ENCODE measurements at places on chromosomes 11 and 22.

DNA sequence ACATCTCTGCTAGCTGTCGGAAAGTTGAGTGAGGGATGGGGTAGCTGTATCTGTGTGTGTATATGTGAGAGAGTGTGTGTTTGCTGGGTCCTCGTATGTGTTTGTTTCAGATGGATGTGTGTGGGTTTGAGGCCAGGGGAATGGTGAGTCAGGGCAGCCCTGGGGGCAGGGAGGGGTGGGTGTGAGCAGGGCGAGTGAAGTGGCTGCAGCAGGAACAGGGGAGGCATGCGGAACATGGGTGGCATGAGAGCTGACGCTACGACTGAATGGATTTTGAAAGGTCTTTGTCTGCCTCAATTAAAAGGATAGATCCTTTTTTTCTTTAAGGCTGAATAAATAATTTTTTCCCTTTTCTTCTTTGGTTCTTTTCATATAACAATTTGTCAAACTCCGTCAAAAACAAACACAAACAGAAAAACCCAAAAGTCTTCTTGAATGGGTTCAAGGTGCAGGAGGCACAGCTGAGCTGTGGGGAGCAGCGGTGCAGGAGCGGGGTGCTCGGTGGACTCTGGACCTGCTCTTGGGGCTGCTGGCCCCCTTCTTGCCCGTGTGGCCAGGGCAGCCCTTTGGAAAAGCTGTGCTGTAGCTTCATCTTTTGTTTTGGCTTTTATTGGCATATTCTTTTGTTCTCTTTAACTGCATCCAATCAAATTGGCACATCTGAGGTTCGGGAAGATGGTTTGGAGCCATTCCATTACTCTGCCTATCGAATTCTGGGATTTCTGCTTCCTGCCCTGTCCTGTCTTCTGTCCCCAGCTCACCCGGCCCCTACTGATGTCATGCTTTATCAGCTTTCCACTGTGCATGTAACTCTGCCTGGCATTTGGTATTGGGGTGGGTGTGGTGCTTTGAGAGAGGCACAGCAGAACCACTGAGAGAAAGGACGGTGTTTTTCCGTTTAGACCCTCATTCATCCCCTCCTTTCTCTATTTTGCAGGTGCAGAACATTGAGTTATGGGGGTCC is 80.1 kb downstream of the ADAMTS15 start:
- DNase-seq, result no peak

DNA sequence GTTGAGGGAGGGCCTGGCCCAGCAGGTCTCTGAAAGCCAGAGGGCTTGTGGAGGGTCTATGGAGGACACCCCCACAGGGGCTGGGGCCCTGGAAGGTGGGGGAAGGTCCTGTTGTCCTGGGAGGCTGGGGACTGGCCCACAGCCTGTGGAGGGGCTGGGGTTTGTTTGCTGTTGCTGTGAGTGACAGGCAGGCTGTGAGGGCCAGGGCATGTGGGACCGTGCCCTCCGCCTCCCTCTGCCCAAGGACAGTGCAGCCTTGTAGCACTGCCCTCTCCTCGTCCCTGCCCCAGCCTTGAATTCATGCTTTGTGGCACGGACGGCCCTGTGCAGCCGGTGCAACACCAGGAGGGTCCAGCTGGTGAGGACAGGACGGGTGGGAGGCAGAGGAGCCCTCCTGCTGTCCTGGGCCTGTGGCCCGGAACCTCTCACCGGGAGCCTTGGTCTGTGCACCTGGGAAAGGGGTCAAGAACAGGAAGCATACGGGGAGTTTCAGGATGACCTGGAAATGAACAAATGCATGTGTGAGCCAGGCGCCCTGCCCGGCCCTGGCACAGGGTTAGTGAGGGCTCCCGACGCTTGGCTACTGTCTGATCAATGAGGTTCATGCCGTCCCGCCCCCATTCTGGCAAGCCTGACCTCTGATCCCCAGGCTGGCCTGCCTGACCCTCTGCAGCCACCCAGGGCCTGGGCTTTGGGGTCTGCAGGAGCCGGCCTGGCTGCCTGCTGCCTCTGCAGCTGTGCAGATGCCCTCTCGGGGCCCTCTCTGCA is 37.4 kb upstream of the PRODH start:
- DNase-seq, result no peak

DNA sequence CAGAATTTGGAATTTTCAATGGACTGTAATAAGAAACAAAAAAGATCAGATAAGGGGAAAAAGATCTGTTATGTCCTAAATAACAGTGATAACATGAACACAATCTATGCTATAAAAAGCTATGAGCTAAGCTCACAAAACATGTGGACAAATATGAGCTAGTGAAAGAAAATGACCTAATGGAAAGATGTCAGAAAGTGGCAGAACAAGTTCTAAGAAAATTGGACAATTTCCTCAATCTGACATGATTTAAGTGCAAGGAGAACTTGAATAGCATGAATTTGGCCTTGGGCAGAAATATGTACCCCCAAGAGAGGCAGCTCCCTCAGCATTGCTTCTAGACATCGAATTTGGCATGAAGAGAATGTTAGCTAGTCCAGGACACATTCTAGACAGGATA is 212.0 kb upstream of the PGR start:
- peak; percentile 91 for DNase-seq

DNA sequence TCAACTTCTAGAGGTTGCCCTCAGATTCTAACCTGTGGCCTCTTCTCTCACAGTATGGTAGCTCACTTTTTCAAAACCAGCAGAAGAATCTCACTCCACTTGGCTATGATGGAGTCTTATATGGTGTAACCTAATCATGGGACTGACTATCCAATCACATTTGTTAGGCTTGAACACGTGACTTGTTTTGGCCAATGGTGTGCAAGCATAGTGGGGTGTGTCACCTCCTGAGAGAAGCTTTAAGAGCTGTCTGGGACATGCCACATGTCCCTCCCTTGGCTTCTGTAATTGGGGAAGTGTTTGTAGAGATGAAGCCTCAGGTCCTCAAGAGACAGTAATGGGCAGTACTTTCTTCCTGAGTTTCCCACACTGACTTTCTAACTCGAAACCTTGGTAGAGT is 12.8 kb upstream of the SMIM38 start:
- DNase-seq, result peak; percentile 50

DNA sequence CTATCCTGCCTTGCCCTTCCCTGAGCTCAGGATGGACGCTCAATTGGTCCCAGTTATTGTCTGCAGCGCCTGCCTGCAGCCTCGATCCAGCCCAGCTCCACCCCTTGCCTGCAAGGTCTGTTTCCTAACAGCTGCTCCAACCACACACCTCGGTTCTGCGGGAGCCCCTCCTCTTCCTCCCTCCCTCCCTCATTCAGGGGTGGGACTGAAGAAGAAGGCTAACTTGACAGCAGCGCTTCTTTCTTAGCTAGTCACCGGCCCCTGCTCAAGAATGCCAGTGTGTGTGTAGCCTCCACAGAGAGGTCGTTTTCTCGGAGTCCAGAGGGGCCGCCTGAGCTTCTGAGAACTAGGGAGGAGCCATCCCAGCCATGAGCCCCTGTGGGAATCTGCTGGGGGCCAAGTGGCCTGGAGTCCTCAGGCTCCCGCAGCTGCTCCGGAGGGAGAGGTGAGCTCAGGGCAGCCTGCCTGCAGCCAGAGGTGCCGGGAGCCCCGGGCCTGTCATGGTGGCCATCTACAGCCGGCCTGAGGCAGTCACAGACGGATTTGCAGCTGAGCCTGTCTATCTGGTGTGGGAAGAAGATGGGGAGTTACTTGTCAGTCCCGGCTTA is 36.1 kb downstream of the LIMK2 start:
- DNase-seq, result peak; percentile 53

- DNase-seq, result no peak
These were observed 11.8 kb downstream of the TBC1D10A start for GRCh38 chr22:30314915-30315314.

GRCh38 chr11:69542314-69543168 is 61.1 kb downstream of the LINC01488 start:
- no peak for DNase-seq

- DNase-seq, result no peak
These were observed 19.2 kb downstream of the MICALL1 start for GRCh38 chr22:37925330-37925729.

DNA sequence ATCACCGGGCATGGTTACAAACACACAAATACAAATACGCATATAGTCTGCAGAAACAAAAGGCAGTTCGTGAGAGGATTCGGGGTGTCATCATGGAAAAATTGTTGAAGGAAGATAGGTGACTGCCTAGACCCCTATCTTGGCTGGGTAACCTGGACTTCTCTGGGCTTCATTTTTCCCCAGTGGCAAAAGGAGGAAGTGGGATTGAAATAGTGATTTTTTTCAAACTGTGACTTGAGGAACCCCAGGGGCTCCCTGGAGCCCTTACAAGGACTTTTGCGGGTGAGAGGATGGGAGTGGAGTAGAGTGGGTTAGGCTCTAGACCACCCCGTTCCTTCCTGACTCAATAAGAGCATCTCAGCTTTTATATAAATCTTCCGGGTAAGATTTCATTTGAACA is 1.0 kb upstream of the ELF5 start:
- no peak for DNase-seq

- no peak for DNase-seq
These were observed 43.3 kb upstream of the MMP7 start for GRCh38 chr11:102573851-102574250.

DNA sequence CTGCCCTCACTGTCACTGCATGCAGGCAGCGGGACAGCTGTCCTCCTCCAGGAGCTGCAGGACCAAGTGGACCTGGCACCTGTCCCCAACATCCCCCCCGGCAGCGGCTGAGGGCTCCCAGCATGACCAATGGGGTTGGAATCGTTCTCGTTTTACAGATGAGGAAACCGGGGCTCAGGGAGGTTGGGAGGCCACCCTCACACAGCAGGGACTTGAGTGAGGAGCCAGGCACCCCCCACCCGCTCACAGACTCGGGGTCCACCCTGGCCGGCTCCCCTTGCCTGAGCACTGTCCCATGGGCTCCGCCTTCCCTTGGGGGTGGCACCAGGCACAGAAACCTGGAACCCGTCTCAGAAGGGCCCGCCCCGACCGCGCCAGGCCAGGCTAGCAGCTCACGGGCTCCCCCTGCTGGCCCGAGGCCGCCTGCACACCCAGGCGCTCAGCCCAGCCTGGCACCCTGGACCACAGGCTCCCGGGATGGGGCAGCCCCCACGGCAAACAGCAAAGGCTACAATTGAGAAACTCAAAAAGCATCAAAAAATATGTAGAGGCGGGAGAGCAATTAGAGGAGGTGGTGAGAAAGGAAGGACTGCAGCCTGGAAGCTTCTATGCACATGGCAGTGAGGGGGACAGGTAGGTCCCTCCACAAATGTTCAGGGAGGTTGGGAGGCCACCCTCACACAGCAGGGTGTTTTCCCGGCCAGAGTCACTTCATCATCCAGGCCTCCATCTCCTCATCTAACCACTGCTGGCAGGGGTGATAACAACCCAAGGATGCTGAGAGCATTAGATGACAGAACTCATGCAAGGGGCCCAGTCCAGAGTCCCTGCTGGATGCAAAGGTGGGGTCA is 12.8 kb downstream of the MACROD1 start:
- DNase-seq, result peak; percentile 96

DNA sequence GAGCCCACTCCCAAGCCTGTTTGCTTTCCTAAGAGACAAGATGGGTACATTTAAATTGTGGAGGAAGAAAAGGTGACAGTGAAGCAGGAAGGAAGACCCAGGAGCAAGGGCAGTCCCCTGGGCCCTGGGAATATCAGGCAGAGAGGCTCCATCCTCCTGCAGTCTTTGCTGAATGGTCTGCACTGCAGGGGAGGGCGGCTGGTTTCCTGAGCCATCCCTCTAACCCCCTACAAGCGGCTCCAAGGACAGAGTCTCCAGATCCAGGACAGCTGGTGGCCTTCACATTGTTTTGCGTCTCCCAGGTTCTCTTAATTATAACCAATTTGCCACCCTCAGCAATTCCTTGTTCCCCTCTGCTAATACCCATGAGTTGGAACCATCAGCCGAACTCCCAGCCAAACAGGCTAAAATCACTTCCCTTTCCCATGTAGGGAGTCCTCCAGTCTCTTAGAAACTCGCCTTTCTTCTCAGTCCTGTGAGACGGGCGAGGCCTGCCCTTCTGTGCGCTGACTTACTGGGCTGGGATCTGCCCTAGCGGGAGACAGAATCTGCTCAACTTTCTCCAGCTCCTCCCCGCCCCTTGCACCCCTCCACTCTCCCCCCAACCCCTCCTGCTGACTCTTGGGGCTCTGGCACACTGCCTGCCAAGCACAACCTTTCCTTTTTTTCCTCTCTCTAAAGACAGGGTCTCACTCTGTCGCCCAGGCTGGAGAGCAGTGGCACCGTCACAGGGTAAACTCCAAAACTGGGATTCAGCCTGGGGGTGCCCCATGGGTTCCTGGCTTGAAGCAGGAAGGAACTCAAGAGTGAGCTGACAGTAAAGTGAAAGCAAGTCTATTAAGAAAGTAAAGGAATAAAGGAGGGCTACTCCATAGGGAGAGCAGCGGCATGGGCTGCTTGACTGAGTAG is 53.4 kb upstream of the EMID1 start:
- no peak for DNase-seq

GRCh38 chr11:25733777-25734176 is 598.2 kb upstream of the ANO3 start:
- peak; percentile 44 for DNase-seq

- no peak for DNase-seq
These were observed 37.8 kb upstream of the GRAMD4 start for GRCh38 chr22:46582281-46582933.

DNA sequence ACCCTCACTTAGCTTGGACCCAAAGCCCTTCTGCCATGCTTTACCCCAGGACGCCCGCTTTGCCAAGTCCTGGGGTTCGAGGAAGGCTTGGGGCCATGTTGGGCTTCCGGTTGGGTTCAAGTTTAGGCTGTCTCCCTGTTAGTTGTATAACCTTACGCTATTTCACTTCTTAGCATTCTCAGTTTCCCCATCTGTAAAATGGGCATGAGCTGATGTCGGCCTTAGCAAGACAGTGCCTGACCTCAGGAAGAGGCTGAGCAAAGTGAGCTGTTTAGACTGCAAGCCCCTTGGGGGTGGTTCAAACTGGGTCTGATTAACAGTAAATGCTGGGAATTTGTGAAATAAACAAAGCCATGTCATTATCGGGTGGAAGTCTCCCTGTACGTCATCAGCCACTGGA is 3.2 kb upstream of the FGF4 start:
- no peak for DNase-seq

GRCh38 chr11:3994030-3994640 is 100.5 kb upstream of the RRM1 start:
- DNase-seq, result no peak

- DNase-seq, result no peak
These were observed 291.6 kb downstream of the BUD13 start for GRCh38 chr11:116481126-116481675.

GRCh38 chr11:27532652-27533325 is 26.2 kb upstream of the LIN7C start:
- no peak for DNase-seq

- DNase-seq, result no peak
These were observed 159.7 kb downstream of the DBX1 start for GRCh38 chr11:20000351-20001134.

DNA sequence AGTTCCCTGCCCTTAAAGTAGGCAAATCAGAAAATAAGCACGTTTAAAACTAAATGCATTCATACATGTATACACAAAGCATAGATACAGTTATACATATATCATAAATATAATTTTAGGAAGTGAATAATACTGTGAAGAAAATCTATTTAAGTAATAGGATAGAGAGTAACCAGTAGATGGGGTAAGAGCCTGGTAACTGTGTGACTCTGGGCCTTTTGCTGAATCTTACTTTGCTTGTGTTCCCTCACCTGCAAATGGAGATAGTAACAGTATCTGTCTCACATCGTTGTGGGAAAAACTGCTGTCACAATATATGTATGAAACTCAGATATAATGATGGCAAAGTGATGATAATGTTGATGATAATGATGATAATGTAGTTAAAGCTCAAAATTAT is 29.9 kb downstream of the MS4A2 start:
- DNase-seq, result peak; percentile 38

GRCh38 chr22:48379371-48379770 is 1448.3 kb downstream of the BRD1 start:
- DNase-seq, result no peak

- no peak for DNase-seq
These were observed 108.8 kb upstream of the CADM1 start for GRCh38 chr11:115613004-115613403.

All from T47D (cell line).